ENCODE measurements at places on chromosomes 1 and 21. TPM values are rescaled to one million over a fixed set of nuclear protein-coding genes. Genes with fewer than 3 reads are reported as not detected.

Gene AGRN
- 382 TPM for total RNA-seq

Gene SH3D21
- 4.0 TPM for total RNA-seq

Gene NBPF6
- not detected for total RNA-seq

Gene ICOSLG
- 26.4 TPM for total RNA-seq

Gene RGS13
- not detected for total RNA-seq

Gene ITLN1
- not detected for total RNA-seq

- DNase-seq, result no peak
These were observed 618 bp upstream of the FOXD3 start for GRCh38 chr1:63321785-63322113.

DNA sequence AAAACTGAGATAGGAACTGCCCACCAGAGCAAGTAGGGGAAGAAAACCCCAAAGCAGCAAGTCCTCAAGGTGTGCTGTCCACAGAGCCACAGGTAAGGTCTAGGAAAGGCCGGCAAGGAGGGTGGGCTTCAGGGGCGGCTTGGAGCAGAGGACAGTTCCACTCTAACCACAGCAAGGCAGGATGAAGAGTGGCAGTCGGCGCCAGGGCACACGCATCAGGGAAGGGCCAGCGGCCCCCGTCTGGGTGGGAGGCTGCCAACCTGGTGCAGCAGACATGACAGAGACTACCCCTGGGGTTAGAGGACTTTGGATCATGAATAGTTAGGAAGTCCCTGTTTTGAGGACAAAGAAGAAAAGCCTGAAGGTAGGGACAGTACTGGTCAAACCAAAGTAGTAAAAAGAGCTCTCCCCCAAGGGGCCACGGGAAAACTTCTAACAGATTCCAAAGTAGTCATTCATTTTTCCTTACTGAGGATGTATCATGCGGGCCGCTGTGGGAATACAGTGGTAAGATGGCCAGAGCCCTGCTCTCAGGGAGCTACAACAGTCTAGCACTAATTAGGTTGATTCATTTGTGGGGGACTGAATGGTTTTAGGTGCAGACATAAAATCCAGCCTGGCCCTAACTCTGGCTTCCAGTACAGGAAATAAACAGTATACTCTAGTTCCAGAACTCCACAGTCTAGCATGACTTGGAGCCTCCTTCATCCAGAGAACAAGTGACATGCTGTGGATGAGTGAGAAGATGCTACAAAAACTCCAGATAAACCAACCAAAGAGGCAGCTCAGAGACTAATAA is 3.5 kb upstream of the RAP1GAP start:
- DNase-seq, result no peak

GRCh38 chr1:164699815-164700491 is 141.0 kb downstream of the PBX1 start:
- DNase-seq, result no peak

- DNase-seq, result no peak
These were observed 29.0 kb downstream of the ATP2B4 start for GRCh38 chr1:203655671-203656070.

DNA sequence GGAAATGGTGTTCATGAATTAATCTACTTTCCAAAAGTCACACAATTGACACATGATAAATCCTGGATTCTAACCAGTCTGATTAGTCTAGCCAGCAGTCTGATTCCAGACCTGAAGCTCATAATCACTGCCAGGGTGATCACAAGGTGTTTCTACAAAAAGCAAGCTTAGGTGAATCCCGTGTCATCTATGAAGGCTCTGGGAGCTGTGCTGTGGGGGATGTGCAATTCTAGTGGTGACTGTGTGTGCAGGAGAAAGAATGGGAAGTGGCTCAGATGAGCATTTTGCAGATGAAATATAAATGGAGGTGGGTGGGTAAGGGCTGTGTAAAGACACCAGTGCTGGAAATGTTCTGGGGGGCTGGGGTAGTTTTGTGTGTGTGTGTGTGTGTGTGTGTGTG is 1.8 kb upstream of the NPPB start:
- no peak for DNase-seq

GRCh38 chr1:20216574-20216973 is 30.3 kb upstream of the PLA2G2C start:
- DNase-seq, result no peak

GRCh38 chr1:206971029-206971655 is 882 bp upstream of the FCAMR start:
- no peak for DNase-seq

- DNase-seq, result no peak
These were observed 118.8 kb downstream of the PTBP2 start for GRCh38 chr1:96840396-96840795.

DNA sequence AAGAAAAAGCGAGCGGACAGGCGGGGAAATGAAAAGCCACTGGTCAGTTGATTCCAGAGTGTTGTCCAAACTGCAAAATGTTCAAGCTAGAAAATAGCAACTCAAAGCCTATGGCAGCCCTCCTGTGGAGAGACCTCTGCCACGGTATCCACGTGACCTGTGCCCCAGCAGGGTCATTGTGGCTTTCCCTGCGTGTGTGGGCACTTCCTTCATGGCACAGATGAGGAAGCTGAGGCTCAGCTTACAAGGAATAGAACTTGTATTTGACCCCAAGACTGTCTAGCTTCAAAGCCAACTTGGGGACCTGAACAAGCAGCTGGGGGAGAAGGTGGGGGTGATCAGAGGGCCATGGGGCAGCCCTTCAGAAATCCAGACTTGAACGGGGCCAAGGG is 15.6 kb upstream of the PLEKHG5 start:
- DNase-seq, result no peak

DNA sequence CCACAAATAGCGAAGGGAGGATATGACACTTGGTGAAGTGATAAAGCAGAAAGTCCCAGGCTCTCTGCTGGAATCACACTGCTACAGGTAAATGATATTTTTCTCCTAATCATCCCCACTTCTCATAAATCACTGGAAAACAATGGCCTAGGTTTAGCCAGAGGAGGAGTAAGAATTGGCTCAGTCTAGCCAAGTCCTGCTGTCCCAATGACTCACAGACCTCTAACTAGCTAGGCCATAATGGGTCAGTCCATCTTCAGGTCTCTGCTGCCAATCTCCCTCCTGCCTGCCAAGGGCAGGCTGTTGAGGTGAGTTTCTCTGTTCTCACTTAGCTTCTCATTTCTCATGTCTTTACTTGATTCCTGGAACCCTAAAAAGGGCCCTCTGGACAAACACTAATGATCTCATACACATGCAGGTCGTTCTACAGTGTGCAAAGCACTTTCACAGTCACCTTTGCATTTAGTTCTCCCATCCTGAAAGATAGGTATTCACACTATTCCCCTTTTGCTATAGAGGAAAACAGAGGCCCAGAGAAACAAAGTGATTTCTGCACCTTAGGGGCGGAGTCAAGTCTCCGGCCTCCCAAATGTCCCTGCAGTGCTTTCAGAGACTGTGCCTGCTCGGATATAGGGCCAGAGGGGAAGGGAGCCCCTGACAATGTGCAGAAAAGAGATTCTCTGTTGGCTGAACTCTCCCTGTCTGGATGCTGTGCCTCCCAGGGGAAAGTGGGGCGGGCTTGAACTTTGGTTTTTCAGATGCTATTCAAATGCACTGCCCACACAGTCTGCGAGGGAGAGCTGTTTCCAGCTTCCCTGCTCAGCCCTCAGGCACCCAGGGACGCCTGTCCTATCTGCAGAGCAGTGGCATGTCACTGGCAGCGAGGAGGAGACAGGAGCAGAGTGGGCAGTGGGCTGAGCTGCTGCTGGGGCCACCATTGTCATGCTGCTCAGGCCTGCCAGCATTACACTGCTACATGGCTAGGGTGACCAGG is 3.9 kb upstream of the CDK18 start:
- DNase-seq, result no peak

- no peak for DNase-seq
These were observed 23.5 kb upstream of the RNU1-4 start for GRCh38 chr1:16716691-16717335.

DNA sequence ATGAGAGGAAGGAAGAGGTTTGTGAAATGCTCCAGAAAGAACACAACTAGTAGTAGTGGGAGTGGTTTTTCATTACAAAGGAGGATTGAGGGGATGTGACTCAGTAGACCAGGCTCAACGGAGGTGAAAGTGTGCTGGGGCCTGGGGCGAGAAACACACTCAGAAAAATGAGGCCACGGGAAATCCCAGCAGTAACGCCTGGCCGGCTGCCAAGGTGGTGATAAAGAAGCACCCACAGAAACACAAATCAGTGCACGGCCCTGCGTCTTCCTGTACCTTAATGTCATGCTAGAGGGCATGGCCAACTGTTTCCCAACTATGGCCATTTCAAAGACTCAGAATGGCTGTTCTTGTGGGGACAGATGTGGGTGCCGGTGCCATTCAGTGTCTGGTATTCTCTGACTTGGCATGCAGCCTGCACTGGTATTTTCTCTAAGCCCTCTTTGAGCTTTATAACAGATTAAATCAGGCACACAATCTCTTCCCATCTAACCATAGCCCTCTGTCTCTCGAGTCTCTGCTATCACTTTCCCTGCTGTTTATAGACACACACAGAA is 38.2 kb downstream of the URB2 start:
- DNase-seq, result no peak

DNA sequence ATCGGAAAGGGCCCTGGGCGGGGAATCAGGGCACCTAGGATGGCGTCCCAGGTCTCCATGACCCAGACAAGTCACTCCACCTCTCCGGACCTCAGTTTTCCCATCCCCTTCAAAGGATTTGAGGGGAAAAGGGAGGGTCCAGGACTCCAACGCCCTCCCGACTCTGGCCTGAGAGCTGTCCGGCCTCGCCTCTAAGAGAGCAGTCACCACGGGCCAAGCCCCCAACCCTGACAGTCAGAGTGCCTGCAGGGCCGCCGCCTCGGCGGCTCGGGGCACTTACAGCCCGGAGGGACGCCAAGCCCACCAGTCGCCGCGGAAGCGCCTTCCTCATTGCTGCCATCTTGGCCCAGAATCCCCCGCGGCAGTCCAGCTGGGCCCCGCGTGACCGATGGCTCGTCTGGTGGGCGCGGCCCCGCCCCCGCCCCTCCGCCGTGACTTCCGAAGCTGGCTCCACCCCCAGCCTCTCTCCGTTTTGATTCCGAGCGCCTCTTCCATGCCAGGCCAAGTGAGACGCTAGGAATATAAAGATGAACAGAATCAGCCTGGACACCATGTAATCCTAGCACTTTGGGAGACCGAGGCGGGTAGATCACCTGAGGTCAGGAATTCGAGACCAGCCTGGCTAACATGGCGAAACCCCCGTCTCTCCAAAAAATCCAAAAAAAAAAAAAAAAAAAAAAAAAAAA is at the start of gene HMGCL:
Gene HMGCL, minus strand, starts transcription at position 354 of the 686 bp plus-strand sequence. Its CDS starts 14 bp downstream, at position 340.
- DNase-seq, result no peak

DNA sequence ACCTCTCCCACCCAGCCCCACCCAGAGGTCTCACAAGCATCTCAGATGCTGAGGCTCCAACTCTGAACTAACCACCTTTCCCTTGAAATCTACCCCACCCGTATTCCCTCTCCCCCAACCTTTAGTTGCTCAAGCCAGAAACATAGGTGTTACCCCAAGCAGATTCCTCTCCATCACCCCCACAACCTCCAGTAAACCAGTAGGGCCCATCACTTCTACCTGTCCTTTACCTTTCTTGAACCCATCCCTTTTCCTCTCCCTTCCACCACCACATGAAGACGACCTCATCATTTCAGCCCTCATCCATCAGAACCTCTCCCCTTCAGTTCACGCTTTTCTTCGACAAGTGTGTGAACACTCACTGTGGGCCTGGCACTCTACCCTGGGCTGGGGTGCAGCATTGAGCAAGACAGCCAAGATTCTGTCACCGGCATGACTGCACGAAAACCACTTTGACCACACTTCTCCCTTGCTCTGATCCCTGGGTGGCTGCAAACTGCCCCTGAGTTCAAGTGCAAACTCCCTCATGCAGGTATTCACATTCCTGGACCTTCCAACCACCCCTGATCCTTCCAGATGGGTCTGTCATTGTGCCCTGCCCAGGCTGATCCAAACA is 65.5 kb upstream of the LAPTM5 start:
- DNase-seq, result no peak

DNA sequence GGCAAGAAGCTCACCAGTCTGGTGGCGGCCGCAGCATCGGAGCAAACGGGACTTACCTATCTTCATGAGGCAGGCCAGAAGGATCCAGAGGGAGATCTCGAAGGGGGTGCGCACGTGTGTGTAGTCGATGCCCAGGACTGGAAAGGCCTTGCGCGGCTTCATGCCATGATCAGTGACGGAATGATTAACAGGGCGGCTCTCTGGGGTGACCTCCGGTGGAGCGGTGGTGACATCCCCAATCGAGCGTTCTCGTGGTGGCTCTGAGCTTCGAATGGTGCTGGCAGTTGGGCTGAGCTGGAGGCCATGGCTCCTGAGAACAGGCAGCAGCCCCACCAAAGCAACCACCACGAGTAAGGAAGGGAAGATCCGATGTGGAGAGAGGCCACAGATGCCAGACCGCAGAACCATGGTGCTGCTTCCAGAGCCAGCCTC is 982 bp downstream of the SLC9A1 start:
- DNase-seq, result no peak

GRCh38 chr1:18110598-18110939 is 3.0 kb downstream of the IGSF21 start:
- no peak for DNase-seq

DNA sequence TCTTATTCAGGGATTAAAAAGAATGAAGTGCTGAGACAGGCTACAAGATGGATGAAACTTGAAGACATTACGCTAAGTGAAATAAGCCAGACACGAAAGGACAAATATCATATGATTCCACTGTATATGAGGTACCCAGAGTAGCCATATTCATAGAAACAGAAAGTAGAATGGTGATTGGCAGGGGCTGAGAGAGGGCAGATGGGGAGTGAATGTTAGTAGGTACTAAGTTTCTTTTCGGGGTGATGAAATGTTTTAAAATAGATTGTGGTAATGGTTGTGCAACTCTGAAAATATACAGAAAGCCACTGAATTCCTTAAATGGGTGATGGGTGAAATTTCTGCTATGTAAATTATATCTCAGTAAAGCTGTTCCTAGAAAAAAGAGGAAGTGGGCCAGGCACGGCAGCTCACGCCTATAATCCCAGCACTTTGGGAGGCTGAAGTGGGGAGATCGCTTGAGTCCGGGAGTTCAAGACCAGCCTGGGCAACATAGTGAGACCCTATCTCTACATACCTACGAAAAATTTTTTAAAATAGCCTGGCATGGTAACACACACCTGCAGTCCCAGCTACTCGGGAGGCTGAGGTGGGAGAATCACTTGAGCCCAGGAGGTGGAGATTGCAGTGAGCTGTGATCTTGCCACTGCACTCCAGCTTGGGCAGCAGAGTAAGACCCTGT is 15.9 kb downstream of the SLC27A3 start:
- no peak for DNase-seq

GRCh38 chr1:217188280-217189237 is 442.3 kb downstream of the GPATCH2 start:
- no peak for DNase-seq

- no peak for DNase-seq
These were observed 14.3 kb upstream of the PLEKHM2 start for GRCh38 chr1:15669864-15670263.

- DNase-seq, result no peak
These were observed at the start of gene SHISAL2A for GRCh38 chr1:52632732-52633290. SHISAL2A (plus strand) TSS chr1:52633168; CDS start chr1:52633494, 326 bp downstream.

GRCh38 chr1:41319807-41320711 is 41.2 kb upstream of the FOXO6 start:
- no peak for DNase-seq

GRCh38 chr1:167455786-167456446 is 62.4 kb downstream of the CD247 start:
- no peak for DNase-seq

- no peak for DNase-seq
These were observed 3.2 kb downstream of the TFF3 start for GRCh38 chr21:42311816-42312625.
